Activated CD4-positive, alpha-beta T cell treated with anti-CD3 and anti-CD28 coated beads, Interleukin-2, Interleukin-4, amounts not matched to agents 100 ng/mL and 50 ng/mL, durations not matched to agents 16 hours and 8 hours (primary cell): ENCODE measurements at places on chromosomes 7 and 10.

DNA sequence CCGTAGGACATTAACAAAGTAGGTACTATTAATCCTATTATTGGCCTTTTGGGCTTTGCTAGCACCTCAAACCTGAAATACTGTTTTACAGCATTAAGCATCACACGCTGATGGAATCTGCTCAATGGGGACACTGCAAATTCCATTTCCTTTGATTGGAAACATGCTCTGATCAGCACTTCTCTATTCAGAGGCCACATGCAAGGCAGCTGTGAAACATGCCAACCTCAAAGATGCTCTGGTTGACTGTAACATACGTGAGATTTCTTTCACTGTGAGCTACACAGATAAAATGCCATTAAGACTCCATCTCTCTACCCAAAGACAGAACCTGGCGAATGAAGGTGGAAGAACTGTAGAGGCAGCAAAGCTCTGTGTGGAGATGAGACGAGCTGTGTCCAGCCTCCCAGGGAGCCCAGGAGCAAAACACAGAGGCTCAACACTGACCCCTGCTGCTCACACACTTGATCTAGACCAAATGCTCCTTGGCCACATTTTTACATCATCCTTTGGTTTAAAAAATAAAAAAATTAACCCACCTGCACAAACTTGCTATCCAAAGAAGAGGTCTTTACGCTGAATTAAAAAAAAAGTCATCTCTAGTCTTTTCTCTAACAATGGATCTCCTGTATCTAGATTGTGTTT lies 8.0 kb downstream of the RSU1 start:
- peak; percentile 47 for DNase-seq

- DNase-seq: no peak
Measured at GRCh38 chr10:13830385-13830784, 243.6 kb downstream of the PRPF18 start.

GRCh38 chr7:111803015-111803758 lies 240.9 kb upstream of the IMMP2L start:
- DNase-seq: no peak

- no peak for DNase-seq
Measured at GRCh38 chr10:127013211-127013656, 108.0 kb downstream of the DOCK1 start.

DNA sequence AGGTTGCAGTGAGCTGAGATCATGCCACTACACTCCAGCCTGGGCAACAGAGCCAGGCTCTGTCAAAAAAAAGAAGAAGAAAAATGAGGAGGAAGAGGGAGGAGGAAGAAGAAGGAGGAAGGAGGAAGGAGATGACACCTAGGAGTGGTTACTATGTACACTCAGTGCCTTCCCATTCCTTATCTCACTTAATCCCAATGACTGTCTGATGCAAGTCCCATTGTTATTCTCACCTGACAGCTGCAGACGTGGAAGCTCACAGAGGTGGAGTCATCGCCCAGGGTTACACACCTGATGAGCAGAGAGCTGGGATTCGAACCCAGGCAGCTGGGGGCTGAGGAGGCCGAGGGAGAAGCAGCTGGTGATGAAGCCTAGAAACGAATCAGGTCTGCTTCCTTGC lies 258.8 kb downstream of the SNX10 start:
- no peak for DNase-seq

DNA sequence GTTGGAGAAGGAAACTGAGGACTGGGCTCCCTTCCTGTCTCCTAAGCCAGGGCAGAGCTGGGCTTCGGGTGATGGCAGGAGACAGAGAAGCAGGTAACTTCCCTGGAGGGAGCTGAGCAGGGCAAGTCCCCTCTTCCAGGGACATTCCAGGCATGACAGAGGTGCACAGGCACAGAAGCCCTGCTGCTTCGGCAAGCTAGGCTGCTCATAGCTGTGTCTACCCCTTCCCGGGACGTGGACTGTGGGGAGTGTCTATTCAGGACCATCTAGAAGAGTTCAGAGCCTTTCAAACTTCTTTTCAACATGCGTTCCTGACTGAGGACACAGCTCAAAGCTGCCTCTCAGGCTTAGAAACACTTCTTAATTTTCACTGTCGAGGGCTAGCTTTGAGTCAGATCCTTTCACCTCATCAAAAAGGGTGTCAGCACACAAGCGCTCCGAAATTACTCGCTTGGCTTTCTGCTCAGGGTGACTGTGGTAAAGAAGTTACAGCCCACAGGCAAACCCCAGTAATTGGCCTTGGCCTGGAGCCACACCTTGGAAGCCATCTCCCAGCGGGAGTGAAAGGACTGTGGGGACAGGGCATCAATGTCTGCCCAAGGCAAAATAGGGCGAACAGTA lies 63.7 kb upstream of the STEAP1B start:
- DNase-seq: peak; percentile 87

GRCh38 chr7:16644636-16645592 lies 640 bp downstream of the ANKMY2 start:
- peak; percentile 34 for DNase-seq

DNA sequence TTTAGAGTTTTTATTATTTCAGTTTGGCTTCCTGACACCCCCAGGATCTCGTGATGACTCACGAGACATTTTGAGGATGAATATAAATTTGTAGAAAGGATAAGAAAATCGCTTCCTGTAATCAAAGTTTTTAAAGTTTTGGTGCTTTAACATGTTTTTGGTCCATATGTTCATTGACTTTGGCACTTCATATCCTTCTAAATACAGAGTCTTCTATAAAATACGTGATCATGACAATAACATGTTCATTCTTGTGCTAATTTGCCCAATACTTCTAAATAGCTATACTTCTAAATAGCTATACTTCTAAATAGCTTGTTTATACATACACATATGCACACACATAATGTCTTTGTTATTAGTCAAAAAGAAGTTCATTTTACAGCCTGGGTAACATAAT lies 341.9 kb downstream of the PLXDC2 start:
- no peak for DNase-seq

GRCh38 chr10:1475771-1476454 lies 261.4 kb downstream of the ADARB2 start:
- DNase-seq: no peak

DNA sequence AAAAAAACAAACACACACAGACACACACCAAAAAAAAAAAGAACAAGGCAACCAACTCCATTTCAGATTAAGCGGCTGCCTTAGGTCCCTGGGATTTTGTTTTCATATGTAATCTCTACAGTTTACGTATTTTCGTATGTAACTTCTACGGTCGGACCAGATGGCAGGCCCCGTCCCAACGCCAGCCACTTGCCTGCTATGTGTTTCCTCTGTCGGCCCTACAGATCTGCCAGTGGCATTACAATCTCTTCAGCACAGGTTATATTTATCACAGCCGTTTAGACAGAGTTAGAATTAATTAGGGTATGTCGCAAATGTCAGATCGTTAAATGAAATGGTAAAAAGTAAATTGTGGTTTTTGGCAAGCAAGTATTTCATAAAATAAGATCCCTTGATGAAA lies 99.3 kb downstream of the DNAJB6 start:
- DNase-seq: no peak

DNA sequence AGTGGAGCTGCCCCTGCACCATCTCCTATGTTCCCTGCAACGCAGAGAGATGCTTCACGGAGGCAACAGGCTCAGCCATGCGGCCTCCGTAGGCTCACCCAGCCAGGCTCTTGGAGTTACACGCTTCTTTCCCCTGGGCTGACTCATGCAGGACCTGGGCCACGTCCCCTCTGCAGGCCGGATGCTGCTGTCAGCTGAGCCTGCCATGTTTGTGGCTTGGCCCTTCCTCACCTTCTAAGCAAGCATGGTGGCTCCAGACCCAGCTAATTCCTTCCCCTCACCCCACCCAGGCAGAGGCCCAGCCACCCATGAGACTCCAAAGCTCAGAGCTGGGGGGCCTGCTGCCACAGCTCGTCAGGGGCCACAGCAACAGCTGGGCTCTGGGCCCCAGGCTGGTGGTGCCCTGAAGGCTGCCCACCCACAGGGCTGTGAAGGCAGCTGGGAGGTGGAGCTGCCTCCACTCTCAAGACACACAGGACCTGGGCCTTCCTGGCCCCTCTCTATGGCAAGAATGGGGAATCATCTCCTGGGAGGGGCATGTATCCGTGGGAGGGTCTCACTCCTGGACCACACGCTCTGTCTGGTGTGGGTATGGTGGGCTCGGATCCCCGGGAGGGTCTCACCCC lies 219.6 kb downstream of the ELFN1 start:
- no peak for DNase-seq

DNA sequence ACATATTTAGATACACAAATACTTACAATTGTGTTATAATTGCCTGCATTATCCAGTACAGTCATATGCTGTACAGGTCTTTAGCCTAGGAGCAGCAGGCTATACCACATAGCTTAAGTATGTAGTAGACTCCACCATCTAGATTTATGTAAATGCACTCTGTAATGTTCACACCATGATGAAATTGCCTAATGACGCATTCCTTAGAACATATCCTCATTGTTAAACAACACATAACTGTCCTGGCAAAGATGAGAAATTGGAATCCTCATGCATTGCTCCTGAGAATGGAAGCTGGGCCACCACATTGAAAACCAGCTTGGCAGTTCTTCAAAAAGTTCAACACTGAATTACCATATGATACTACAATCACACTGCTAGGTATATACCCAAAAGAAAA lies 1002.8 kb upstream of the CELF2 start:
- DNase-seq: no peak

DNA sequence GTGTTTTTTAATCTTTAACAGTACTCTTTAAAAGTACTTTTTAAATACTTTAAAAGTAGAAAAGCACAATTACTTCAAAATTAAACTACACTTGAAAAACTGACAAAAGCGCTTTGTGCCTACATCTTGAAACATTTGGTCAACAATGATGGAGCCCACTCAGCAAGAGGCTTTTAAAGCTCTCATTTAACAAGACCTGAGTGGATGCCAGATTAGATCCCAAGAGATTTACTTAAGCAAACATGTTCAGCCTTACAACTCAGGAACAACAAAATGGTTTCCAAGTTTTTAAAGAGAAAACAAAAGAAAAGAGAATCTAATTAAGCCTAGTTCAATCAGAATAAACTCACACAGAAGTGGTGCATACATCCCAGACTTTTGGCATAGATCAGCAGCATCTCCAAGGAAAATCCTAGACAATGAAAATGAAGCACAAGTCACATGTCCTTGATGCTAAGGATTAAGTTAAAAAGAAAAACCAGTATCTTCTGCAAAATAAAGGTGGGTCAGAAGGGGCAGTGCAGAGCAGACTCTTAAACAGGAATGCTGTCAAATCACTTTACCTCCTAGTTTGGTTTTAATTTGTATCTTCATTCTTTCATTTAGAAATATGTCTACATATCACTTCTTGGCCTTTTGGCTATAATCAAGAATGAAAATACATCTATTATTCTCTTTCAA lies 26.2 kb downstream of the HIBADH start:
- no peak for DNase-seq

- no peak for DNase-seq
Measured at GRCh38 chr10:132347211-132347930, 15.4 kb downstream of the LRRC27 start.

GRCh38 chr7:29976266-29976665 lies 13.3 kb downstream of the SCRN1 start:
- DNase-seq: no peak

- DNase-seq: no peak
Measured at GRCh38 chr7:44075296-44076075, 6.8 kb downstream of the POLM start.

DNA sequence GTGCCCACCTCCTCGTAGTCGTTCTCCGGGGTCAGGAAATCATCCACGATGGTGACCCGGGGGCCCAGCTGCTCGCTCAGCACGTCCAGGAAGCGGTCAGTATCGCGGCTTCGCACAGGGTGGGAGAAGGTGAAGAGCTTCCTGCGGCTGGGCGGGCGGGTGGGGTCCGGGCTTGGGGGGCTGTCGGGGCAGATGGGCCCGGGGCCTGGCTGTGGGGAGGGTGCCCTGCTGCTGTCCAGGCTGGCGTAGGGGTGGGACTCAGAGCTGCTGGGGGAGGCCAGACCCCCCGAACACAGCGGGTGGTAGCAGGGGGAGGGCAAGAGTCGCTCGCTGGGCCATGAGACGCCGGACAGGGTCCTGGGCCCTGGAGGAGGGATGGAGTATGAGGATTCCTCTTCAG lies 42.3 kb downstream of the GRID2IP start:
- no peak for DNase-seq

- no peak for DNase-seq
Measured at GRCh38 chr7:5638994-5639393, 142.5 kb downstream of the RNF216 start.

DNA sequence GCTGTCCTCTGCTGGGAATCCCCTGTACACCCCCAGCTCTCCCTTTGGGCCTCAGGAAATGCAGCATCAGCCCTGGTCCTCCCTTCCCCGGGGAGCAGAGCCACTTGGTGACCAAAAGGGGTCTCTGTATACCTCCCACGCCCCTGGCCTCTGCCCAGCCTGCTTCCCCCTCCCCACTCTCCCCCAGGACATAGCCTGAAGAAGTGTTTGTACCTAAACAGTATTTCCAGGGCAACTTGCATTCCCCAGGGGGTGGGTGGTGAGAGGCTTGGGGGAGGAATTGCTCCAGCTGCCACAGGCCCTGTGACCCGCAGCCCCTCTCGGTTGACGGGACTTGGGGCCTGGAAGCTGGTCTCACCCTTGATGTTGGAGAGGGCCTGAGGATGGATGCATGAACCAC lies 39.3 kb downstream of the TMEM270 start:
- no peak for DNase-seq

DNA sequence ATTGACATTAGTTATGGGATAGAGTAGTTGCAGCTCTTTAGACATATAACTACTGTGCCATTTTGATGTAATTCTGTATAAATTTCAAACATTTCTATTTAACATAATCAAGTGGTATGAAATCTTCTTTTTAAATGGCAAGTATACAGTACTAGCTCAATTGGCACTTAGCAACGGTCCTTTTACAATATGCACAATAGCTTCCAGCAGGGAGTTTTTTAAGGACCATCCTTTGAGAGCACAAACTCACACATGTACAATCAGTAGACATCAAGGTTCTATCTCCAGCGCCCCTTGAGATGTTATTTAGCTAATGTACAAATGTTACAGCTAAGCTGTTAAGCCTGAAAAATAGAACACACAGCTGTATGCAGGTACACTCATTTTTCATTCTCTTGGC lies 480.7 kb downstream of the TFEC start:
- DNase-seq: no peak

DNA sequence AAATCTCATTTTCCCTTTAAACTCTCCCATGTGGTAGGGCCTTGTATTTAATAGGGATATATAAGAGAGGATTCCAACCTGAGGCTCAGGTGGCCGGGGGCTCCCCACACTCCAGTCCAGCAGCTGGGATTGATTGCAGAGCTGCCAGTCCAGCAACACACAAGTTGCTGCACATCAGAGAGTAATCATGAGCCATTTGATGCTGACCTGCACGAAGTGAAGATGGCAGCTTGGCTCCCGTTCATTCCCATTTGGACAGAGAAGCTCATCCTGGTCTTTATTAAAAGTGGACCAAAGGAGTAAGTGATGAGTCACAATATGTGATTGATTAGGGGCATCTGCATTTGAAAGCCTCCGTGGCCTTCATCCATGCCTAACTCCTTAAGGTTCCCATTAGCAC lies 202.4 kb downstream of the PLXNA4 start:
- DNase-seq: no peak

DNA sequence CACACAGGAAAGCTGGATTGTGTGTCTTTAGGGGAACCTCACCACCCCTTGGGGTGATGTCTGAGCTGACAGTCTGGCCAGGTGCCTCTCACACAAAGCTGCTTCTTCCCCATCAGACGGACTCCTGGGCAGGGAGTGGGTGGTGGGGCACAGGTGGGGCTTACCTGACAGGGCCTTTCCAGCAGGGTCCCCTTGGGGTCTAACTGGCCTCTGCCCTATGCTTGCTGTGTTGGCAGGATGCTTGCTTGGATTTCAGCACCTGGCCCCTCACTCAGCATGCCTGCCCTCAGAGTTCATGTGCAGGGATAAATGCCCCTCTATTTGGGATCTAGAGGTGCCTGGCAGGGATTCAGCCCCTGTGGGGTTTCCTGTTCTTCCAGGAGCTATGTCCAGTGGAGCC lies 496.9 kb upstream of the ZMIZ1 start:
- DNase-seq: no peak
